Iris pigment epithelial cell (primary cell): ENCODE measurements at places on chromosomes 2 and 18.

DNA sequence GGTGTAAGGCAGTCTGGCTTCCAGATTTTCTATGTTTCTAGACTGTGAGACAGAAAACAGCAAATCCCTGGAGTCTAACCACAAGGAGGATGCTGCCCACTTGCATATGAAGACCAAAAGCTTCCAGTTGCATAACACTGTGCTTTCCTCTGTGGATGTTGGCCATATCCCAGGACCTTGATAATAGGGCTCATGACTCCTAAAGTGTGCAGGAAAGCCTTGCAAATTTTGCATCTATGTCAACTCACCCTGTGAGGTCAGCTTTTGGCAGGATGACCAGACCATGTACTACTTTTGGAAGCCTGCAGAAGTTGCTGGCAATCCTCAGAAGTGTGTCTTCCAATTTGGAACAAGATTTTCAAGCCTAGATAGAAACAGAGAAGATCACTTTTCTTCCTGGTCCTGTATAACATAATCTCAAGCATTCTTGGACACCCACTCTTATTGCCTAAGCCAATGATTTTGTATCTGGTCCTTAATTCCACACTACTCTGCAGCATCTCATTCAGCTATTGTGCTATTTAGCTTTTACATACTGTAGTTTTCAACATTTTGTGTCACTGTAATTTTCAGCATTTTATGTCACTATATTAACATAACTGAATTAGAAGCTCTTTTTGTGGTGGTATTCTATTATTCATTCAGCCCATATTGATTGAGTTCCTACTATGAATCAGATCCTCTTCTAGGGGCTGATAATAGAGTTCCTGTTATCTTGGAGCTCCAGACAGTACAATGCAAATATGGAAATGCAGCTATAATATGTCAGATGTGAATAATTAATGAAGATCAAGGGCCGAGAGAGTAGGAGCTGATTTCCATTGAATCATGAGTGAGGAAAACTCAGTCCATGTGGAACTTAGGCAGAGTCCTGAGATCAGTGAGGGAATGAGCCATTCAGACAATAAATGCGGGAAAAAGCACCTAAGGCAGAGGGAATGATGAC, 85.3 kb upstream of the RAB27B start:
- DNase-seq = peak; percentile 99

- no peak for DNase-seq
These were observed 54.2 kb downstream of the DDX1 start for GRCh38 chr2:15645720-15646385.

DNA sequence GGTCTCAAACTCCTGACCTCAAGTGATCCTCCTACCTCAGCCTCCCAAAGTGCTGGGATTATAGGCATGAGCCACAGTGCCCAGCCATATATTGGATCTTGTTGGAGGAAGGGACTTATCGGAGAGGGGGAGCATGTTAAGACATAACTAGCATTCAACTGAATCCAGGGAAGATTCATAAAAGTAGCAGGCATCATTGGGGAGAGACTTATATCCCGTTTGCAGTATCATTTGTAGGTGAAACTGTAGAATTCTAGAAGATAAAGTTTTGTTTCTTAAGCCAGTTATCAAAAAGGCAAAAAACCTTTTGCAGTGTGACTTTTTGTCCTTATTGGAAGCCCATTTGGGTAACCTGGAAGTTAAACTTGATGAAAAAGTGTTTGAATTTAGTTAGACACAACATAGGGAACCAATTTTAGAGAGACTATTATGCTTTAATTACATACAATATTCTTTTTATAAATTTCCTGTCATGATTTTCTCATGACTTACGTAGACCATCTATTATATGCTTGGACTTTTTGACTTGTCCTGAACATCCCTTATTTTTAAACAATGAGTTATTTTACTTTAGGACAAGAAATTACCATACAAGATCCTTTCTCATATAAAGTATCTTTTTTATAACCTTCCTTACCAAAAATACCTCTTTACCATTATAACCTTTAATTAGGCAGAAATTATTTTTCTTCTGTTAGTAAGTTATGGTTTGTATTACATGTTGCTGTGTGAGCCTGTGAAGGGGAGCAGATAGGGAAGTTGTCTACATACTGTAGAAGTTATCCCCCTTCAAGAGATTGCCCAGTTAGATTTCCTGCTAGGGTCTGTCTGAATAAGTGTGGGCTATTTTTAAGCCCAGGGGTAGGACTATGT, 20.3 kb downstream of the RAB3GAP1 start:
- DNase-seq = no peak

DNA sequence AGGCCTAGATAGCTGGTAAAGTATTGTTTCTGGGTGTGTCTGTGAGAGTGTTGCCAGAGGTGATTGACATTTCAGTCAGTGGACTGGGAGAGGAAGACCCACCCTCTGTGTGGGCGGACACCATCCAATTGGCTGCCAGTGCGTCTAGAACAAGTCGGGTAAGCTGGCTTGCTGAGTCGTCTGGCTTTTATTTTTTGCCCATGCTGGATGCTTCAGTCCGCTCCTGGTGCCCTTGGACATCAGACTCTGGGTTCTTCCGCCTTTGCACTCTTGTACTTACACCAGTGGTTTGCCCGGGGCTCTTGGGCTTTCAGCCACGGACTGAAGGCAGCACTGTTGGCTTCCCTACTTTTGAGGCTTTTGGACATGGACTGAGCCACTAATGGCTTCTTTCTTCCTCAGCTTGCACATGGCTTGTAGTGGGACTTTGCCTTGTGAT, 24.3 kb downstream of the DIS3L2 start:
- DNase-seq = no peak

- DNase-seq = no peak
These were observed 38.2 kb downstream of the SESTD1 start for GRCh38 chr2:179226203-179226960.

DNA sequence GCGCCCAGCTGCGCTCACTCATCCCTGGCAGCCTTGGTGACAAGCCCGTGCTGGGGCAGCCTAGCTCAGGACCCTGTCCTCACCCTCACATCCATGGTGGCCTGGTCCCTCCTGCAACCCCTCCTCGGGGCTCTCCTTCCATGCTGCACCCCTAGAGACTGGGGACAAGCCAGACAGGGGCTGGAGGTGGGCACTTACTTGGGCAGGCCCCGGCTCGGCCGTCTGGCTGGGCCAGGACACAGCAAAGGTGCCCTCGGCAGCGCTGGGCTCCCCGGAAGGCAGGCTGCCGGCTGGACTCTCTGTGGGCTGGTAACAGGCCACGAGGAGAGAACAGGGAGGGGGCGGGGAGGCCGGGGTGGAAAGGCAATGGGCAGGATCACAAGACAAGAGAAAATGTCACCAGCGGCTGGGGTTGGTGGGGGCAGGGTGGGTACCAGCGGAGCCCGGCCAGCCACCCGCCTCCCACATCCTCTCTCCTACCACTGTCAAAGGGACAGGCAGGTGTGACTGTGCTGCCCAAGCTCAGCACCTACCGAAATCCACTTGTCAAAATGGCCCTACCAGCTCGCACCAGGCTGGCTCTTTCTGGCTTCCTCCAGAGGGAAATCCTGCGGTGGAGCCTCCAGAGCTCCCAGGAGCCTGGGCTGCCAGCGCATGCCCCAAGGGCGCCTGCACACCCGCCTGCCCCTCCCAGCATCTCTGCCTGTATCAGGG, 54.7 kb downstream of the BIN1 start:
- DNase-seq = no peak

DNA sequence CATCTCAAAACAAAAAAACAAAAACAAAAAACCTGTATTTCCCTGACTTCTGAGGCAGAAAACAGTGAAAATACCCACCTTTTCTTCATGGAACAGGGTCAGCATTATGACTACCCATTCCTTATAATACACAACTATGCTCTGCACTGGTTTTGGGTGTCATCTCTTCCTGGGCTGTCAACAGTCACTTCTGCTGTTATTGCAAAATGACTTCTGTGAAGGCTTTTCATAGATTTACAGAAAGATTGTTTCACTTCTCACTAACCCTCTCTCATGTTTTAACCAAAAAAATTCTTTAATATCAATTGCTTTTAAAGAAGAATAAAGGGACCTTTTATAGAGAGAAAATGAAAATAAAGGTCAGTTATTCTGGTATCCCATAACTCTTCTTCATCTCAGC, 26.5 kb upstream of the PIK3C3 start:
- no peak for DNase-seq

- DNase-seq = no peak
These were observed 106.9 kb upstream of the RGPD4 start for GRCh38 chr2:107719836-107720235.

- no peak for DNase-seq
These were observed 126.1 kb downstream of the COL6A3 start for GRCh38 chr2:237287872-237288271.

DNA sequence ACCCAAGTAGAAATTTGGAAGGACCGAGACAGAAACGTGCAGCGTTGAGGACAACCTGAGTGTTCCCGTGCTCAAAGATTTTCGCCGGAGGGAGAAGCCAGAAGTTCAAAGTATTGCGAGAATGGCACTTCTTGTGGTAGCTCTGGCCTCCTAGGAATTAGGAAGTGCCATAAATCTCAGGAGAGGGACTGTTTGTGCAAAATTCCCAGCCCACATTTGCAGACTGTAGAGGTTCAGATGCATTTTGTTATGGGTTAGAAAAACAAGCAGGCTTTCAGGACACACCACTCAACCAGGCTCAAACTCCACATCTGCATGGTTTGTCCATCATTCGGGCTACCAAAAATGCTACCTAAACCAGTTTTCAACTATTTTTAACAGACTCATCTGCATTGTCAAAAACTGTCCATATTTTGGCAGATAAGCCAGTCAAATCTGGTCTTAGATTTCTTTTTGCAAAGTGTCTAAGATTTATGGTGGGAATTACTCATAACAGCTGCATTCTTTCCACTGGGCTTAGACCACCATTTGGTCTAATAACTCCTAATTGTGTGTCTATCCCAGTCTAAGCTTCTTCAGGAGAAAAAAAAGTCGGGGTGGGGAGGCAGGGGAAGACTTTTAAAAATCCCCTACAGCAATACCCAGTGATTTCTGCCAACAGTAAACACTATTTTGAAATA, 422.9 kb downstream of the ARHGAP15 start:
- DNase-seq = no peak
